Stimulated activated CD4-positive, alpha-beta T cell treated with anti-CD3 and anti-CD28 coated beads, Interleukin-4, amount 100 ng/mL, for 1 hour (primary cell): ENCODE measurements at places on chromosomes 2 and 18.

GRCh38 chr2:233062946-233063268 lies 2.8 kb downstream of the INPP5D start:
- no peak for DNase-seq

DNA sequence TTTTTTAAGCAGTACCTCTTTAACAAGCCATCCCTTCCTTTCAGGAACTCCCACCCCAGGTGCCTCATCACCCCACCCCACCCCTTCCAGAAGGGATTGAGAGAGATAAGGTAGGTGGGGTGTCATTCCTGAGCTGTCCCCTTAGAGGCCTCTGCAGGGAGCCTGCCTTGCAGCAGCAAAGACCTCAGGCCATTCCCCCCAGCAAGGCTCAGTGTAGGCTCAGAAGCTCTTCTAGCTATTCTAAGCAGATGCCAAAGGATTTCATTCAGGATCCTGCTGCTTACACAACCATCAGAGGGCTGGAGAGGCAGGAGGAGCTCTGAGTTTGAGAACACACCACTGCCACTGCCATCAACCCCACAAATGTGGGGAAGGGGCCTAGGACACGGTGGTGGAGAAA lies 5.8 kb upstream of the FIGLA start:
- DNase-seq = no peak

DNA sequence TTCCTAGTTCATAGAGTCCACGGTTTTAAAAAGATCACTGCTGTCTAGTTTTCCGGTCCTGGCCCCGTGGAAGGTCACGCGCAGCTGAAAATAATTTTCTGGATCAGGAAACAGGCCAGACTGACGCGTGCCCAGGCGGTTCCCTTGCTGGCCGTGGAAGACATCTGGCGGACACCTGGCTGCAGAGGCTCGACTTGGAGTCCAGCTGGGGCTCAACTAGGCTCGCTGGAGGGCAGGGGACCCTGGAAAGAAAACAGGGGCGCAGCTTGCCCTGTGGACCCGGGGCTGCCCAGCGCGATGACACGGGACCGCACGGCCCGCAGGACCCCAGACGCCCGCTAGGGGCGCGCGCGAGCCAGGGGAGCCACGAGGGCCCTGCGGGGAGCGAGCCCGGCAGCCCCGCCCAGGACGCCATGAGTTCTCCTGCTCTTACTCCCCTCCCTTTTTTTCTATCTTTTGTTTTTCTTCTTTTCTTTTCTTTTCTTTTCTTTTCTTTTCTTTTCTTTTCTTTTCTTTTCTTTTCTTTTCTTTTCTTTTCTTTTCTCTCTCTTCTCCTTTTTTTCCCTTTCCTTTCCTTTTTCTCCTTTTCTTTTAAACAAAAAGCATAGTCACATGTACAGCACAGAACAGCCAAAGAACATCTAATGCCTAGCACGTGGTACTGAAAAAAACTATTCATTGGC lies 43.2 kb upstream of the UBE2F start:
- peak; percentile 84 for DNase-seq

- no peak for DNase-seq
Observed at GRCh38 chr18:32346671-32347070, 124.0 kb downstream of the GAREM1 start.

- DNase-seq = peak; percentile 45
Observed at GRCh38 chr2:55618275-55619055, 1.0 kb upstream of the PPP4R3B start.

- no peak for DNase-seq
Observed at GRCh38 chr2:174124181-174124580, 124.2 kb downstream of the OLA1 start.

- no peak for DNase-seq
Observed at GRCh38 chr2:20608666-20609348, 42.1 kb downstream of the HS1BP3 start.

DNA sequence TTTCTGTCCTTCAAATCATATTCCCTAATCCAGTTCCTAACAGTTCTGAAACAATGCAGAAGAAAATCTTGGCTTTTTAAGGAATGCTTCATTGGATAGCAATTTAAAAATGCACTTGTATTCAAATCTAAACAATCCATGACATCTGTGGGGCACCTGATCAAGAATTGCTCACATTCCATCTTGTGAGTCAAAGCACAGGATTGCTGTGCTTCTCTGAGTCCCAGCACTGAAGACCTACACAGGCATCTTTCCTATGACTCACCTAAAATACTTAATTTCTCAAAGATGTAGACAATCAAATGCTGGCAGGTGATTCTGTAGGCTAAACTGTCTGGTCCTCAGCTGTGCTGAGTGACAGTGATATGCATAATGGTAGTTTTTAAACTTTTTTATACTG lies 10.1 kb upstream of the ATP8B1 start:
- DNase-seq = no peak

DNA sequence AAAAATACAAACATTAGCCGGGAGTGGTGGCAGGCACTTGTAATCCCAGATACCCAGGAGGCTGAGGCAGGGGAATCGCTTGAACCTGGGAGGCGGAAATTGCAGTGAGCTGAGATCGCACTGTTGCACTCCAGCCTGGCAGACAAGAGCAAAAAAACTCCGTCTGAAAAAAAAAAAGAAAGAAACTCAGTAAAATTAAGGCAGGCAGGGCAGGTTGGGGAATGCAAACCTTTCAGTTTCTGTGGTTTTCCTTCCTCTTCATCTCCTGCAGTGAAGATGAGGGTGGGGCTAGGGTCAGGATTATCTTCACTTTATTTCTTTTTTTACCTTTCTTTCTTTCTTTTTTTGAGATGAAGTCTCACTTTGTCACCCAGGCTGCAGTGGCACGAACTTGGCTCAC lies 43.2 kb upstream of the PSME4 start:
- DNase-seq = no peak

DNA sequence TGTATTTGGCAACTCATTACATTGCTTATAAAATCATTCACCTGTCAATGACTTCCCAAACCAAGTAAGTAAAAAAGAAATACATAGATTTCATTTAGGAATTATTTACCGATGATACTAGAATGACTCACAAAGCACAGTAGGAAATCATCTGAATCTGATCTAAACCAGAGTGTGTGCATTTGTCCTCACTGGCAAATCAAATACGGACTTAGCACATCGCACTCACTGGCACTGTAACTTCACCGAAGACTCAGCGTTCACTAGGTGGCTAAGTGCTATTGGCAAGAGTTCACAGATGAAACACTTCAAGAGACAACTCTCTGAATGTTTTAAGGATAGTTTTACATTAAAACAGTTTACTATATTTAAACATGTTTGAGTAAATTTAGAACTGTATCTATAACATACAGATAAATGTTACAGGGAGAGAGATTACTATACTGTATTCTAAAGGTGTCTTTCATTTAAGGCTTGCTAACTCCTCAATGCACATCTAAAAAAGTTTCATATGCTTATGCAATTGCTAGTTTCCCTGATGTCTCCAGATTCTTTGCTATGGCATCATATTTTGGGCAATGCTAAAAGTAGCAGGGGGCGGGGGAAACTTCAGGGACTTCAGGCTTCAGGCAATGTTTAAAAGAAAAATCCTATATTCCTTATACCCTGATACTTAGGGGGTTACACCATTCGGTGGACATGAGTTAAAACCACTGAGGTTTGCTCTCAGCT lies 48.8 kb downstream of the STK39 start:
- no peak for DNase-seq

- peak; percentile 7 for DNase-seq
Observed at GRCh38 chr2:74585406-74586185, 31.1 kb downstream of the DOK1 start.

DNA sequence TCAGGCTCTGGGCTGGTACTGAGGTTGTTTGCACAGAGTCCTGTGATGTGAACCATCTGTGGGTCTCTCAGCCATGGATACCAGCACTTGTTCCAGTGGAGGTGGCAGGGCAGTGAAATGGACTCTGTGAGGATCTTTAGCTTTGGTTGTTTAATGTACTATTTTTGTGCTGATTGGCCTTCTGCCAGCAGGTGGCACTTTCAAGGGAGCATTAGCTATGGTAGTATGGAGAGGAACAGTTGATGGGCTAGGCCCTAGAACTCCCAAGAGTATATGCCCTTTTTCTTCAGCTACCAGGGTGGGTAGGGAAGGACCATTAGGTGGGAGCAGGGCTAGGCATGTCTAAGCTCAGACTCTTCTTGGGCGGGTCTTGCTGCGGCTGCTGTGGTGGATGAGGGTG lies 257.0 kb upstream of the GYPC start:
- peak; percentile 7 for DNase-seq

GRCh38 chr2:84959095-84959565 lies 11.8 kb upstream of the KCMF1 start:
- DNase-seq = no peak
